ENCODE measurements at places on chromosomes 2 and 18.

- no peak for DNase-seq
These were observed 79.9 kb downstream of the HNRNPLL start for GRCh38 chr2:38522754-38523349.

DNA sequence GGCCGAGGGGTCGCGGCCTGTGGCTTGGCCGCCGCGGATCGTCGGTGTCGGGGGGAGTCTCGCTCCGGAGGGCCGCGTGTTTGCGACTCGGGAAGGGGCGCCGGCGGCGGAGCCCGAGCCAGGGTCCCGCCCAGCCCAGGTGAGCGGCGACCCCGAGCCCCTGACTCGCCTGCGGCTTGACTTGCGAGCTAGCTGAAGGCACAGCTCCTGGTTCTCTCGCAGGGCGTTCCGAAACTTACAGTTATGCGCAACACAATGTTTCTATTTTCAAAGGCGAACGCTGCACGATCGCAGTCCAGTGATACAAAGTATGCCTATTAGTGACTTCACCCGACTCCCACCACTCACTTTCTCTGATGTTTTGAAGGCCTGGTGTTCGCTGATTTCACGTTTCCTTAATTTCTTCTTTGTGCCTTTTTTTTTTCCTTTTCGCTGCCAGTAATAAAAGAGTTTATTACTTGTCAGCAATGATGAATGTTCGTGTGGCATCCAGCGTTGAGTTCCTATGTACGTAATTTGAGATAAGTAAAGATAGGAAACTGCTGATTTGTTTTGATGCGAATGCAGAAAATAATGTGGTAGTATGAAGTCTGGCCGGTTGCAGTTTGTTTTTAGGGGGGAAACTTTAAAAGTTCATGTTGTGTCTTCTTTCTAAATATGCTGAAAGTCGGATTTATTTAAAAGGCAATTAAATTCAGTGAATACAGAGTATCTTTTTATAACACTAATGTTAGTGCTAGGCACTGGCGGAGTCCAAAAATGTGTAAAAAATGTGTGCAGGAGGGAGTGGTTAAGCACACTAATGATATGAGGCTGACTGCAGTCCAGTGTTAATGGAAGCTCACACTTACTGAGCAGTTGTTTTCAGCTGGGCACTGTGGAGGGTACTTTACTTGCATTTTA, 706 bp downstream of the UBXN2A start:
- DNase-seq: peak; percentile 53

DNA sequence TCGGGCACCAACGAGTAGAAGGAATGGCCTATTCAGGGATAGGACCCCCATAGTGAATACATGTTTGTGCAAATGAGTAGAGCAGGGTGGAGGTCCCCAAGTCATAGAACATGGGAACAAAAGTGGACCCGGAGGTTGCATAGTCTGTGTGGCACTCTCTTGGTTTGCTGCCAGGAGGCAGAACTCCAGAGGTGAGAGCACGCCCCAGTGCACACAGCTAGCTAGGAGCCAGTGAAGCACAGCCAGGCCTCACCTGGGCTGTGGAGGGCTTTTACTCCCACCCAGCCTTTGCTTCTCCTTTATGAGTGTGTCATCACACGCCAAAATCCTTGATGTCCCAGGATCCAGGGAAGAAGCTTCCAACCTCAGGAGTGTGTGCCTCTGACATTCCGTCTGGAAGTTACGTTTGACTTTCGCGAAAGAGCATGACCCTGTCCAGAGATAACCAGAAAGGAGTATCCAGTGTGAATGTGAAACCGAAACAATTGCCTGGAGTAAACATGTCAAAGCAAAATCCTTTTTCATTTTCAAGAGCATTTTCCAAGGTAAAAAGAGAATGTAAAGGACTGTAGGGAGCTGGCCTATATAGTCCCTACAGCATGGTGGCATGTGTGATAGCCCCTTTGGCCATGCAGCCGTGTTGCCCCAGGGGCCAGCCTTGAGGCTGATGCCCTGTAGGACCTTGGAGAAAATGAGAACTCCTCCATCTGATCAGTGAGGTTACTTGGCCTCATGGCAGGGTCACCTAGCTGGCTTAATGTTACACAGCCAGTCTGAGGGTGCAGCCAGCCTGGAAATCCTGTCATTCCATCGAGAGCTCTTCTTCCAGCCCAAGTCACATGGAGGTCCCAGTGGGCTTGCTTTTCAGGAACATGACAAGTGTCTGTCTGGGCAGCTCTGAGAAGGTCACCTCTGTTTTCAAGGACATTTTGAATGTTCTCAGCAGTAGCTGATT, 8.8 kb downstream of the TRIB2 start:
- DNase-seq: no peak

DNA sequence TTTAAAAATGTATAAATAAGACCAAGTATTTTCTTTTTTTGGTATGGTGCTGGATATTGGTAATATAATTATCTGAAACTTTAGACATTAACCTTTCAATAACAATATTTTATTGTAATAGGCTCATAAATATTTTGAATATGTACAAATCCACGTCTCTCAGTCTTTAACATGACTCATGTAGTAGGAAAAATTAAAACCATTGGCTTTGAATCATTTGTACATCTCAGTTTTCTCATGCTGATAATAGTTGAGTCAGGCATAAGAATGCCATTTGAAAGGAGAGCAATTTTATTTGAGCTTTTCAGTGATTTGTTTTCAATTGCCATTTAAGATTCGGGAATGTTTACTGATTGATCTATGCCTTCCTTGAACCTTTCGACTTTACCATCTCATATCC, 364.8 kb downstream of the TGIF1 start:
- no peak for DNase-seq

GRCh38 chr2:113894156-113894743, 4.4 kb downstream of the ACTR3 start:
- DNase-seq: no peak

DNA sequence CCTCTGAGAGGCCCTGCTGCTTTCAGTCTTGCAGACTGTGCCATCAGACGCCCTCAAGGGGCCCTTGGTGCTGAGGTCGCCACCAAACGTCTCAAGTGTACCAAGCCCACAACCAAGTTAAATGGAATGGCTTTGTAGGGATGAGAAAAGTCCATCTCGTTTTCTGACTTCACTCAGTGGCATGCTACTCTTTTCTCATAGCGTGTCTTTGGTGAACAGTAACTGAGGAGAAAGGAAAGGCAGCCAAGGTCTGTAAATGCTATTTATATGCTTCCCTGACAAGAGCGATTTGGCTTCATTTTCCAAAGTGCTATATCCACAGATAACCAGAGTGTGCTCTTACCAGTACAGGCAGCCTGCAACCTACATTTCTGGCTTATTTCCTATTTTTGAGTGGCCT, 123.0 kb downstream of the MTX2 start:
- DNase-seq: no peak

DNA sequence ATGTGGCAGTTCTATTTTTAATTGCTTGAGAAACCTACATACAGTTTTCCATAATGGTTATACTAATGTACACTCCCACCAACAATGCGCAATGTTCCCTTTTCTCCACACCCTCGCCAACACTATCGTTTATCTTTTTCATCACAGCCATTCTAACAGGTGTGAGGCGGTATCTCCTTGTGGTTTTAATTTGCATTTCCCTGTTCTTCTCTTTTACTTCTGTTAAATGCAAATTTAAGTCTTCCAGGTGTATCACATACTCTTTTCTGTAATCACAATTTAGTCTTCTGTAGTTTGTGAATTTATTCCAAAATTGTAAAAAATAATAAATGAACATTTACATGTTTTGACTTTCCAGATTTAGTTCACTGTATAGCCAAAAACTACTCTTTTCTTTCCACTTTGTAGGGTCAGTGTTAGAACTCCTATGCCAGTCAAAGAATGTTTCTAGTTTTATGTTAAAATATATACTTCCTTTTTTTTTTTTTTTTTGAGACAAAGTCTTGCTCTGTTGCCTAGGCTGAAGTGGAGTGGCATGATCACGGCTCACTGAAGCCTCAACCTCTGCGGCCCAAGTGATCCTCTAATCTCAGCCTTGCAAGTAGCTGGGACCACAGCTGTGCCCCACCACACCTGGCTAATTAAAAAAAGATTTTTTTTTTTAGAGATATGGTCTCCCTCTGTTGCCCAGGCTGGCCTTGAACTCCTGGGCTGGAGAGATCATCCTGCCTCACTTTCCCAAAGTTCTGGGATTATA, 15.4 kb upstream of the ACYP2 start:
- DNase-seq: no peak

GRCh38 chr2:46367286-46367685, 70.1 kb downstream of the EPAS1 start:
- no peak for DNase-seq

GRCh38 chr2:65198737-65199136, 28.9 kb upstream of the ACTR2 start:
- DNase-seq: no peak

Data from nucleus accumbens (tissue), 56 donors.